ENCODE measurements at places on chromosomes 12 and 14.

GRCh38 chr12:26684101-26684500, 148.9 kb downstream of the ITPR2 start:
- DNase-seq: no peak

- DNase-seq: no peak
Observed at GRCh38 chr14:100860556-100861187, 34.8 kb downstream of the MEG3 start.

- DNase-seq: no peak
Observed at GRCh38 chr12:6866163-6866919, 990 bp upstream of the TPI1 start.

DNA sequence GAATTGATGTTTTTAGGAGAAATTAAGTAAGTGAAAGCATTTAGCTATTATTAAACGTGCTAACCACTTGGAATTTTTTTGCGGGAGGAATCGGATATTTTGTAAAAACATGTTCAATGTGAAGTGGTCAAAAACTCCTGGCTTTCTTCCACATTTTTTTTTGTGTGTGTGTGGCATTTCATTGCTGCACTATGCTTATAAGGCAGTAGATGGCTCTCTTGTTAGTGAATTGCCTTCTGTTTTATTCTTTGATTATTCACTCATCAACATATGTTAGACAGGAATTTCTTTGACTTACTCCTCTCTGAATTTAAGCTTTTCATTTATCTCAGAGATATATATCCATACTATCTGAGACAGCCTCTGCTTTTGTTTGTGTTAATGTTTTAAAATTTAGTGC, 71.3 kb downstream of the DERA start:
- DNase-seq: peak; percentile 13

GRCh38 chr12:113949321-113950305, 16.5 kb downstream of the RBM19 start:
- no peak for DNase-seq

- DNase-seq: no peak
Observed at GRCh38 chr14:77980475-77981321, 180.8 kb downstream of the ADCK1 start.

DNA sequence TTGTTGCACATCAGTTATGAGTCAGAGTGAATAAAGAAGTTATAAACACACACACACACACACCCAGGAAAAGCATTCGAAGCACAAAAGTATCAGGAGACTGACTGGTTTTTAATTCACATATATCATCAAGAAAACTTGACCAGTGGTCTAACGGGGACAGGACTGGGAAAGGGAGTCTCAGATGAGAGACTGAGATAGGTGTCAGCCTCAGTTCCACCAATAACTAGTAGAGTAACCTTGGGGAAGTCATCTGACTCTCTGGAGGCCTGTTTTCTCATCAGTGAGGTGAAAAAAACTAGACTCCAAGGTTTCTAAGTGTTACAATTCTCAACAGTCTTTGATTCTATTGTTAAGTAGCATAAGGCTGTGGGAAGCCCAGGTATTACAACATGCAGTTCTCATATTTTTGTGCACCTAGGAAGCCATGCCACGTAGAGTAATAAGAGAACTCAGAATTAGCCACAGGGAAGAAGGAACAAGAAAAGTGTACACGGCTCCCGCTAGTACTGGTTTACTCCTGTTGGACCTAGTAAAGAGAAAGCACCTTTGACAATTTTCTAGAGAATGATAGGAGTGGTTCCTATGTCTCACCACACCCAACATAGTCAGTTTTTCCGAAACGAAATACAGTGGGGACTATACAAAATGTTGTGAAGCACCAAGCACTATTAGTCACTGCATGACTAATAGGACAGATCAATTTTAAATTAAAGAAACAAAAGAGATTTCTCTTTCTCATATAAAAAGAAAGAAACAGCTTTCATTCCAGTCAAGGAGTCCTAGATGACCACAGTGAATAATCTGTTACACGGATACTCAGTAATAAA, 5.0 kb downstream of the PPTC7 start:
- no peak for DNase-seq

DNA sequence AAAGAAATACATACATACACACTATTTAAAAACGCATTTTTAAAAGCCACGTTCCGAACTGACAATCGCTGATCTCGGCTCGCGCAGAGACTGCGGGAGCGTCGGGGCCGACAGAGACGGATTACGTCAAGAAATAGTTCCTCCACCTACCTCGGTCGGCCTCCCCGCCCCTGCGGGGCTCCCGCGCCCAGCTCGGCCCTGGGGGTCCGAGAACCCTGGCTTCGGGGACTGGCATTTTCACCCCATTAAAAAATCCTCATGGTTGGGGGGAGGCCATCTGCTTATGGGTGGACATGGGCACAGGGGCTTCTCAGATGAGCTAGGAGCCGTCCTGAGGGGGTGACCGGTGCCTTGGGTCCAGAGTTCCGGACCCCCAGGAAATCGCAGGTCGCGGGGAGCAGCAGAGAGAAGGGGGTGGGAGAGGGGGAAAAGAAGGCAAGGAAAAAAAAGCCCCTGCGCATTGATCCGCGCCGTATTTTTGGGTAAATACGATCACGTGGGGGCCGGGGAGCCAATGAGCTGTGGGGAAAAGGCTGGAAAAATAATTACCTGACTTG, 324 bp upstream of the HOXC9 start:
- DNase-seq: no peak

- no peak for DNase-seq
Observed at GRCh38 chr14:30333934-30334333, 225.0 kb upstream of the G2E3 start.

DNA sequence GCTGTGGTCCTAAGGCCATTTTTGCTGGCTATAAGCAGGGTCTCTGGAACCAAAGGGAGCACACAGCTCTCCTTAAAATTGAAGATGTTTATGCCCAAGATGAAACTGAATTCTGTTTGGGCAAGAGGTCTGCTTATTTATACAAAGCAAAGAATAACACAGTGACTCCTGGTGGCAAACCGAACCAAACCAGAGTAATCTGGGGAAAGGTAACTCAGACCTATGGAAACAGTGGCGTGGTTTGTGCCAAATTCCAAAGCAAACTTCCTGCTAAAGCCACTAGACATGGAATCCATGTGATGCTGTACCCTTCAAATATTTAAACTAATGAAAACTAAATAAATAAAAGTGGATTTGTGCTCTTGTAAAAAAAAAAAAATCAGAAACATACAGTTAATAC, 29.6 kb upstream of the BICDL1 start:
- no peak for DNase-seq

- no peak for DNase-seq
Observed at GRCh38 chr14:87758876-87759275, 234.1 kb downstream of the GALC start.

DNA sequence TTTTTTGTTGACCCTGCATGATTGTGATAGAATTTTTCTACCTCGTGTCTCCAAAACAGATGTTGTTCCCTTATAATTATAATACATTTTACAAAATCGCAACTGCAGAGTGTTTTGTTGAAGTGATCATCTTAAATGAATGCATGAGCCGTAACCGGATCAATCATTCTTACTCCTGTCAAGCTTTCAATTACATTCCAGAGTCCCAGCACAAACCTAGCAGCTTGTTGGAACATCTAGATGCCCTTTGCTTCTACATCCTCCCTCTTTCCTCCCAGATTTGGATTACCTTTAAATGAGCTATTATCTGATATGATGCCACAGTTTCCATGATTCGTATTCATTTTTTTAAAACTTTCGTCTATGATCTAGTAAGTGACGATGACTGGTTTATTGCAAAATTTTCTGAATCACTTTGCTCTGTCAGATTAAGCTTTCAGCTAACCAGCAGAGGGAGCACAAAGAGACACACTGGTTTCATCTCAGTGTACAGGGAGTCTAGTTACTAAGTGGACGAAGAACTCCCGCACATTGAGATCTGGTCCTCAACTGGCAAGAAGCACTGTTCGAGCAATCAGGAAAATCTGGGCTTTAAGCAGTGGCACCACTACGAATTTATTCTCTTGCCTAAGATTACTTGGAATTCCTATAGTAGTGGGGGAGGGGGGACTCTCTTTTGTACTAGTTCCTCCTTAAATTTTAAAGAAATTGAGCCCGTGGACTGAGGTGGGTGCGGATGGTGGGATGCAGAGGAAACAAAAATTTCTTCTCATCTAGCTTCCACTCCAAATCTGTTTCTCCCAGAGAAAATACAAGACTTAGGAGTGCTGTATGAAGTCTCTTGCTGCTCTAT, 40.9 kb downstream of the TSHR start:
- peak; percentile 67 for DNase-seq

DNA sequence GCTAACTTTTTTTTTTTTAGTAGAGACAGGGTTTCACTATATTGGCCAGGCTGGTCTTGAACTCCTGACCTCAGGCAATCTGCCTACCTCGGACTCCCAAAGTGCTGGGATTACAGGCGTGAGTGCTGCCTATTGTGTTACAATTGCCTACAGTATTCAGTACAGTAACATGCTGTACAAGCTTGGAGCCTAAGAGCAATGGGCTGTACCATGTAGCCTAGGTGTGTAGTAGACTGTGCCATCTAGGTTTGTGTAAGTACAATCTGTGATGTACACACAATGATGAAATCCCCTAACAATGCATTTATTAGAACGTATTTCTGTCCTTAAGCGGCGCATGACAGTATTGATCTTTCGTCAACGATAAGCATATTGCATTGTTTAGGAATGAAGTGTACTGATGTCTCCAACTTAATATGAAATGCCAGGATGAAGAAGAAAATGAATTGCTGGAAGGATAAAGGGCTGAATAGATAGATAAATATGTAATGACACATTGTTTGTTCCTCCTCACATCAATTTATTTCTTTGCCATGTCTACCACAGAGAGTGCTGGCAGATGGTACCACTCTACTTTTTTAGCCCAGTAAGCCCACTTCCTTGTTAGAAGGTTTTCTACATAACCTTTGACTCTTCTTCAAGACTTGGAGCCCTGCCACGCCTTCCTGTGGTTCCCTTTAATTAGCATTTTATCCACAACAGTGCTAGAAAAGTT, 467.5 kb downstream of the VRK1 start:
- no peak for DNase-seq

GRCh38 chr12:75650100-75650499, 138.7 kb upstream of the KRR1 start:
- DNase-seq: no peak

DNA sequence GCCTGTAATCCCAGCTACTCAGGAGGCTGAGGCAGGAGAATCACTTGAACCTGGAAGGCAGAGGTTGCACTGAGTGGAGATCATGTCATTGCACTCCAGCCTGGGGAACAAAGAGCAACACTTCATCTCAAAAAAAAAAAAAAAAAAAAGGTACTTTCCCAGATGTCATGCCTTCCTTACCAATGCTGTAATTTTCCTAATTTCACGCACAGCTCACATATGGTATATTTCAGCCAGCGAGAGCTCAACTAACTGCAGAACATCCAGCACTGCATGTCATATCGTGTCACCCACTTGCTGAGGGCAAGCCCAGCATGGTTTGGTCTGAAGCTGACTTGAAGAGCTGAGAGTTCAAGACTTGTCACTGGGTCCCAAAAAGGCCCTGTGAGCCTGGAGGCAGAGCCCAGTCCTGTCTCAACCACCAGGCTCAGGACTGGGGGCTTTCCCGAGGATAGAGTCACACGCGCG, 29.0 kb downstream of the NFKBIA start:
- no peak for DNase-seq

GRCh38 chr12:130815028-130815741, 23.9 kb downstream of the STX2 start:
- DNase-seq: no peak

DNA sequence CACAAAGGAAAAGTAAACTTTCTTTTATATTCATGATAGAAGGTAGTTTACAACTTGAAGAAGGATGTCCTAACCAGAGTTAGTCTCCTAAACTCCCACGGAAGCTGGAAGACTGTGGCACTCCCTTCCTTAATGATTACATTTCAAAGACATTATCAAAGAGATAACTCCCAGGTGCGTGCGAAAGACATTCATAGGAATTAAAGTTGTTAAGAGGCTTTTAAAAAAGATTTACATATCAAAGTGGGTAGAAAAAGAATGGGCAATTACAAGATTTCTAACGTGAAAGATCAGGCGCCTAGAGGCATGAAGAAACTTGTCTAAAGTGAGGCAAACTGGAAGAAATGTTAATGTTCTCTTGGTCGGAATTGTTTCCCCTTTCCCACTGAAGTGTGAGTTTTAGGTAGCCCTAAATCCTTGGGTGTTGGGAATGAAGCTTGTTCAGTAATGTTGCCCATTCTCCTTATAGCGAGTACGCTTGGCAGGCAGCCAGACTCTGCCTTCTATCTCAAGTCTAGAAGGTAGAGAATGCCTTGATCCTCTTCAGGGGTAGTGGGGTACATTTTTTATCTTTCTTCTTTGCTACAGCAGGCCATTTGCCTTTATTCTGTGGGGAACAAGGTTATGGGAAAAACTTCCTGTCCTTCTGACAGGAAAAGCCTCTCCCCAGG, 642.0 kb downstream of the SLC6A15 start:
- DNase-seq: no peak

GRCh38 chr12:124438437-124439056, 128.9 kb downstream of the NCOR2 start:
- no peak for DNase-seq

DNA sequence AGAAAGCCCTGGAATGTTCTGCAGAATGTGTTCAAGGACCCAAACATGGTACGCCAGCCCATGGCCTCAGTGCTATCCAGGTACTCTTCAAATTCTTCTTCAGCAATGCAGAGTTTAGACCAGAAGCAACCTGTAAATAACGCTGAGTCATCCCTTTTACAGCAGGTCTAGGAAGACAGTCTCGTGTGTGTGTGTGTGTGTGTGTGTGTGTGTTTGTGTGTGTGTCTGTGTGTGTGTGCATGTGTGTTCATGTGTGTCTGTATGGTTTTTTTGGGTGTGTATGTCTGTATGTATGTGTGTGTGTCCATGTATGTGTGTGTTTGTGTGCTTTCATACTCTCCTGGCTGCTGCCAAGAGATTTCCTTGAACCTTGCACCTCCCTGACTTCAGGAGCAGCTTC, 60.1 kb upstream of the RFX4 start:
- no peak for DNase-seq

DNA sequence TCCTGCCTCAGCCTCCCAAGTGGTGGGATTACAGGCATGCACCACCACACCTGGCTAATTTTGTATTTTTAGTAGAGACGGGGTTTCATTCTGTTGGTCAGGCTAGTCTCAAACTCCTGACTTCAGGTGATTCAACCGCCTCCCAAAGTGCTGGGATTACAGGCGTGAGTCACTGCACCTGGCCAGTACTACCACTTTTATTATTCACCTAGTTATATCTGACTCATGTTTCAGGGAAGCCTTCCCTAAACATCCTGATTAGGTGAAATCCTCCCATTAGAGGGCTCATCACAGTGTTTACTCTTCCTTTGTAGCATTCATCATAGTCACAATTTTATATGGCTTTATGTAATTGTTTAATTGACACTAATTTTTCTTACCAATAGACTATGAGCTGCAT, 295.3 kb upstream of the SOX5 start:
- DNase-seq: no peak

Data from HEK293T (cell line).